Lung (tissue), 17 donors: ENCODE measurements at places on chromosomes 1 and 21. TPM values are rescaled to one million over a fixed set of nuclear protein-coding genes. Genes with fewer than 3 reads are reported as not detected.

- H3K27me3 ChIP-seq = no peaks in the 10 kb centered on the region
- H3K4me3 ChIP-seq = no peak overlapping the region
- peak overlapping the region; percentile 45 for H3K27ac ChIP-seq
Measured at GRCh38 chr21:34983680-34984086, 65.4 kb downstream of the RUNX1 start.

GRCh38 chr1:39969531-39970270 is 14.8 kb downstream of the MFSD2A start:
- H3K27me3 ChIP-seq = no peaks in the 10 kb centered on the region
- no peak overlapping the region for H3K4me3 ChIP-seq
- DNase-seq = no peak
- H3K27ac ChIP-seq = no peak overlapping the region
- H3K36me3 ChIP-seq = no peaks in the 10 kb centered on the region

GRCh38 chr1:67889953-67890567 is 56.8 kb upstream of the GNG12 start:
- no peaks in the 10 kb centered on the region for H3K27me3 ChIP-seq
- DNase-seq = no peak
- no peak overlapping the region for H3K27ac ChIP-seq

DNA sequence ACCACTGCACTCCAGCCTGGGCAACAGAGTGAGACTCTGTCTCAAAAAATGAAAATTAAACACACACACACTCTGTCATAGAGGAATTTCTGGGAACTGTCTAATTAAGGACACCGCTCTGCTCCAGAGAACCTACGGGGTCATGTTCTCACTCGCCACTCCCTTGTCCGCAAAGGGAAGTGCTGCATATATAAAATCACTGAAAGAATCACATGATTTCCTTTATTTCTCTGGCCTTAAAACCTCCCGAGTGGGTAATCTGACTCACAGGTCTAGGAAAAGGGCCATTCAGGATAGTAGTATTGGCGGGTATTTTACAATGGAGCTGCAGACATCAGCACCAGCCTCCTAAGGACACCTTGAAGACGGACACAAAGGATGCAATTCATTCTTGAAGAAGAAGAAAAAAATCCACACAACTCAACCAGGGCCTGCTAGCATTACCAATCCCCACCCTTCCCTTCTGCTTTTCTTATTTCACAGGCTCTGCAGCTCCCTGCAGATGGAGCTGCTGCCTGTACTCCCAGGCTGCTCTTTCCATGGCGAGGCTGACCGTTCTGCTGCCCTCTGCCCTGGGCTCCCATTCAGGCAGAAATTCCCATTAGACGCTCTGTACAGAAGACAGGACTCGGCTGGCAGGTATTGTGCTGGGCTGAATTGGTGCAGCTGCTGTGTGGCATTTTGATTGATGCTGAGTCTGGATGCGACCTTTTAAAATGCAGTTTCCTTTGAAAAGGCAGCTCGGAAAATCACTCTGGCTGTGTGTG is 53.3 kb upstream of the FAM89A start:
- H3K4me1 ChIP-seq = no peaks in the 10 kb centered on the region
- H3K27me3 ChIP-seq = no peaks in the 10 kb centered on the region
- H3K4me3 ChIP-seq = no peak overlapping the region

- H3K36me3 ChIP-seq = peaks cover 16% of the 10 kb centered on the region
- no peak overlapping the region for H3K4me3 ChIP-seq
- H3K27ac ChIP-seq = no peak overlapping the region
- no peaks in the 10 kb centered on the region for H3K27me3 ChIP-seq
- DNase-seq = no peak
- H3K4me1 ChIP-seq = no peaks in the 10 kb centered on the region
Measured at GRCh38 chr21:41901099-41901498, 22.0 kb upstream of the PRDM15 start.

DNA sequence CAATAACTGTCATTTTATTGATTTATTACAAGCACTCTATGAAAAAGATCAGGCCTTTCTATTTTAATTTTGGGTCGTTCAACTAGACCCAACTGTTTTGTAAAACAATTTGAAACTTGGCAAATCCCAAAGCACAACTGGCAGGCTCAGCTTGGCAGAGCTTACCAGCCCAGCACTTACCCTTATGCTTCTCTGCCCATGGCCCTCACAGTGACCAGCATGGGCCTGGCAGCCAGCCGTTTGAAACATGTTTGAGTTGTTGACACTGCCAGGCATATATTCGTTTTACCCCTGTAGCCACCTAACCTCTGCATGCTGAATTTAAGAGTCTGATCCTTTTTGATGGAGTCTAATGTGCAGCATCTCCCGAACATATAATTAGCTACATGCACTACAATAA is 796.7 kb upstream of the ADGRL2 start:
- H3K36me3 ChIP-seq = no peaks in the 10 kb centered on the region
- no peaks in the 10 kb centered on the region for H3K27me3 ChIP-seq
- H3K27ac ChIP-seq = no peak overlapping the region

DNA sequence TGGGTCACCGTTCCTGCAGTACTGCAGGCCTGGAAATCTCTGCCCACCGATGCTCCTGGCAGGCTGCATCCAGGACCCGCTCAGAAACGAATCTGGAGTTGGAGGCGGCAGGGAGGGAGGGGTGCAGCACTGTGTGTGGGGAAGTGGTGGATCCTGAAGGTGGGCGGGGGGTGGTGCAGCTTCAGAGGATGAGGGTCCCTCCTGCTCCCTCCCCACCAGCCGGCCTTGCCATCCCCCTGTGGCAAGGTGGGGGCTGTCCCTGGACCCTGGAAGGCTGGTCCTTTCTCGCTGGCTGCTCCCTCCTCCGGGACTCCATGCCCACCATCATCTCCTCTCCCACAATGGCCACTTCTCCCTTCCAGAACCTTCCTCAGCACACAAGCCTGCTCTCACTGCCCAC is 60.4 kb downstream of the B3GALT5 start:
- H3K4me3 ChIP-seq = no peak overlapping the region
- H3K27ac ChIP-seq = no peak overlapping the region
- H3K4me1 ChIP-seq = no peaks in the 10 kb centered on the region
- no peaks in the 10 kb centered on the region for H3K36me3 ChIP-seq

DNA sequence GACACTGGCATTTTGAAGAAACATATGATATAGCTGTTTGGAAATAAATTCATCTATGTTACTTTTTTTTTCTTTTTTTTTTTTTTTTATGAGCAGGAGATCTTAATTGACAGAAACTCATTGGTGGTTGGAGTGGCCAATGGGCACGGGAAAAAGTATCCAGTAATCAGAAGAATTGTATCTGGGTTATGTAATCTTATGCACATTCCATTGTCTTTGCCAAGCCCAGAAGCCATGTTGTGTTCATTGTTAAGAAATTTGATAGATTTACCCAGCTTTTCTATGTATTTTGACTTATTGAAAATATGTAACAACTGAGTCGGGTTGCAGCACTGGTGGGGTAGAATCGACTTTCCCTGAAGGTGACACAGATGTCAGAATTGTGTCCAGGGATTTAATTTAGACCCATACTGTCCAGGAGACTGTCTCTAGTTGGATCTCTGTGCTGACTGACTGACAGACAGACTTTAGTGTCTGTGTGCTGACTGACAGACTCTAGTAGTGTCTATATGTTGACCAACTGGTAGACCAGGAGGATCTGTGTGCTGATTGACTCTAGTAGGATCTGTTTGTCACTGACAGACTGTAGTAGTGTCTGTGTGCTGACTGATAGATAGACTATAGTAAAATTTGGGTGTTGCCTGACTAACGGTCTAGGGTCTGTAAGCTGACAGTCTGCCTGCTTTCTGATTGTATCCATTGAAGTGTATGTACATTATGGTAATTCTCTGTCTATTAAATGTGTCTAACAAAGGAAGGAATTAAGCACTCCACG is 12.3 kb upstream of the C4BPB start:
- no peaks in the 10 kb centered on the region for H3K27me3 ChIP-seq
- H3K36me3 ChIP-seq = no peaks in the 10 kb centered on the region
- no peak overlapping the region for H3K4me3 ChIP-seq
- no peak for DNase-seq
- H3K27ac ChIP-seq = no peak overlapping the region
- no peaks in the 10 kb centered on the region for H3K4me1 ChIP-seq

GRCh38 chr1:29646161-29646775 is 409.9 kb downstream of the PTPRU start:
- DNase-seq = no peak
- H3K27me3 ChIP-seq = no peaks in the 10 kb centered on the region
- no peak overlapping the region for H3K27ac ChIP-seq
- H3K36me3 ChIP-seq = no peaks in the 10 kb centered on the region
- H3K4me1 ChIP-seq = no peaks in the 10 kb centered on the region
- no peak overlapping the region for H3K4me3 ChIP-seq

DNA sequence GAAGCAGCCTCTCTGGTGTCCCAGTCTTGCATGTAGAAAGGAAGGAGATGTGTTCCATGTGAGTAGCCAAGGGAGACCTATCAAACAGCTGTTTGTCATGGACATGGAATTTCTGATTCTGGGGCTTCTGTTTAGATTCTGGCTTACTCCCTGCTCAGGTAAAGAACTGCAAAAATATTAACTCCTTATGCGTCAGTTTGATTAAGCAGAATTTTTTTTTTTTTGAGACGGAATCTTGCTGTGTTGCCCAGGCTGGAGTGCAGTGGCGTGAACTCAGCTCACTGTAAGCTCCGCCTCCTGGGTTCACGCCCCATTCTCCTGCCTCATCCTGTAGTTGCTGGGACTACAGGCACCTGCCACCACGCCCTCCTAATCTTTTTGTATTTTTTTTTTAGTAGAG is 6.8 kb downstream of the ARV1 start:
- no peak overlapping the region for H3K27ac ChIP-seq
- H3K4me1 ChIP-seq = peaks cover 3% of the 10 kb centered on the region
- H3K4me3 ChIP-seq = no peak overlapping the region
- DNase-seq = no peak
- H3K27me3 ChIP-seq = no peaks in the 10 kb centered on the region
- H3K36me3 ChIP-seq = no peaks in the 10 kb centered on the region

DNA sequence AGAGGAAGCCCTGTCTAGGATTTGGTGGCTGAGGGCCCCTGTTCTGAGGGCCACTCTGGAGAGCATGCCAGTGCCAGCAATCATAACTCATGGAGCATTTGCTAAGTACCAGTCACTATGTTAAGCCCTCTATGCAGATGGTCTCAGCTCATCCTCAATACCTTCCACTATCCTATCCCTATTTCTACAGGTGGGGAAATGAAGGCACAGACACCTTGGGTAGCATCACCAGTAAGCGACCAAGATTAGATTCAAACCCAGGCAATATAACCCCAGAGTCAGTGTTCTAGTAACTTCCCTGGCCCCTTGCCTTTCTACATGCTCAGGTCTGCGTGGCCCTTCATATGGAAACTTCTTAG is 7.9 kb upstream of the NBPF1 start:
- no peaks in the 10 kb centered on the region for H3K27me3 ChIP-seq
- DNase-seq = no peak
- H3K27ac ChIP-seq = no peak overlapping the region
- H3K4me3 ChIP-seq = no peak overlapping the region
- no peaks in the 10 kb centered on the region for H3K4me1 ChIP-seq

DNA sequence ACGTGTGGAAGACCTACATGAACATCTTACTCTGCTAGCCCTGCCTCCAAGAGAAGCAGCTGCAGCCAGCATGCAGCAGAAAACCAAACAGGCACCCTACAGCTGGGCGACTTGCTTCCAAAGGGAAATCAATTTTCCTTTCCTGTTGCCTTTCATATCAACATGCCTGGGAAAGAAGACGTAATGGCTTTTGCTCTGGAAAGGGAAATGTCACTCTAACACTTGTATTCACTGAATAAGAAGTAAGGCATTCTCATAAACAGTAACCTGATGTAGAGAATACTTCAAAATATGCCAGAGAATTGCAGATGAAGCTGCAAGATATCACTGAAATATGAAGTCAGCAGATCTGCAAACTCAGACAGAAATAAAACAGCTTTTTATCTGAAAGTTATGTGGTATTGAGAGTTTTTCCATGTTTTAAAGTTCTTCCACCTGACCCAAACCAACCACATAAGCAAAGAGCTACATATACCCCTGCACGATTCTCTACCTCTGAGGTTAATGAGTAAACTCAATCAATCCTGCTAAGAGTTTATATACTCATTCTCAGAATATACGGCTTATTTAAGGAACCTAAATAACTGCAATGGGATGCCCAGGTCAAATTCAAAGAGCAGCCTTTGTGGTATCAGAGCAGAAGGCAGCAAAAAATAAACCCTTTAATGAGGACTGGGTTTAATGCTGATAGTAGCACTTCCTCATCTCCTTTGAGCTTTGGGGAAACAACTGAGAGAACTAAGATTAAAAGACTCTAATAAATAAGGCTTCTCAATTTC is 150.9 kb downstream of the RERE start:
- H3K4me3 ChIP-seq = no peak overlapping the region
- peak; percentile 69 for DNase-seq
- no peaks in the 10 kb centered on the region for H3K27me3 ChIP-seq
- peaks cover 36% of the 10 kb centered on the region for H3K4me1 ChIP-seq
- no peak overlapping the region for H3K27ac ChIP-seq
- H3K36me3 ChIP-seq = no peaks in the 10 kb centered on the region

- no peaks in the 10 kb centered on the region for H3K27me3 ChIP-seq
- H3K27ac ChIP-seq = no peak overlapping the region
- no peaks in the 10 kb centered on the region for H3K4me1 ChIP-seq
- no peaks in the 10 kb centered on the region for H3K36me3 ChIP-seq
- DNase-seq = peak; percentile 42
Measured at GRCh38 chr1:14094611-14095400, 394.8 kb downstream of the PRDM2 start.

- no peak overlapping the region for H3K27ac ChIP-seq
- no peaks in the 10 kb centered on the region for H3K27me3 ChIP-seq
- no peaks in the 10 kb centered on the region for H3K4me1 ChIP-seq
- no peak overlapping the region for H3K4me3 ChIP-seq
Measured at GRCh38 chr1:147151244-147151643, 21.0 kb downstream of the PRKAB2 start.

- H3K27ac ChIP-seq = no peak overlapping the region
- DNase-seq = no peak
- H3K27me3 ChIP-seq = no peaks in the 10 kb centered on the region
- no peaks in the 10 kb centered on the region for H3K4me1 ChIP-seq
Measured at GRCh38 chr1:29825274-29825940, 589.1 kb downstream of the PTPRU start.

DNA sequence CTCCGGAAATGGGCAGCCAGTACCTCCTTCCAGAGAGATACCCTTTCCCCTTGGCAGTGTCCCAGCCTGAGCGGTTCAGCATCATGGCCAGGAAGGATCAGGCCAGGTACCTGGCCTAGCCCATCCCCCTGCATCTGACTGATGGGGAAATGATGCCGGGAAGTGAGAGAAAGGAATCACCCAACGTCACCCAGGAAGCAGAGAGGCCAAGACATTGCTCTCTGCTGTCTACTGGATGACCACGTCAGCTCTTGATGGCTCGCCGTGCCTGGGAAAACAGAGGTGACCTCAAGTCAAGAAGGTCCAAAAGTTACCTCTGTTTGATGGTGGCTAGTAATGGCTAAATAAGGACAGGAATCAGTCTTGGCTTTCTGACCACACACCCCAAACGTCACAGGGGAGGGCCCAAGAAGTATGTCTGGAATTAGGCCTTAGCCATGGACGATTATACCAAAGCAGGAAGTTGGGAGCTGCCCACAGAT is 79.0 kb downstream of the MRPL37 start:
- no peaks in the 10 kb centered on the region for H3K27me3 ChIP-seq
- H3K27ac ChIP-seq = peak overlapping the region; percentile 84
- H3K4me3 ChIP-seq = no peak overlapping the region
- DNase-seq = no peak

- no peaks in the 10 kb centered on the region for H3K36me3 ChIP-seq
- no peak overlapping the region for H3K4me3 ChIP-seq
- no peak overlapping the region for H3K27ac ChIP-seq
- no peaks in the 10 kb centered on the region for H3K27me3 ChIP-seq
- peak; percentile 78 for DNase-seq
Measured at GRCh38 chr1:179016706-179017382, 8.8 kb upstream of the FAM20B start.

NUAK2 gene
- total RNA-seq = 9.2 TPM

HSF2BP gene
- total RNA-seq = 0.71 TPM

AMY2A gene
- total RNA-seq = 0.71 TPM

LCE1F gene
- total RNA-seq = not detected

KIF14 gene
- 2.5 TPM for total RNA-seq

F13B gene
- not detected for total RNA-seq

NBPF4 gene
- not detected for total RNA-seq

ODR4 gene
- 29.3 TPM for total RNA-seq
